CD4-positive, alpha-beta T cell treated with Interleukin-2 at 100 ng/mL for 4 hours (primary cell): ENCODE measurements at places on chromosomes 6 and 20.

- DNase-seq = no peak
Observed at GRCh38 chr6:37038292-37039198, 33.1 kb downstream of the FGD2 start.

- no peak for DNase-seq
Observed at GRCh38 chr6:32578962-32579361, 10.7 kb downstream of the HLA-DRB1 start.

DNA sequence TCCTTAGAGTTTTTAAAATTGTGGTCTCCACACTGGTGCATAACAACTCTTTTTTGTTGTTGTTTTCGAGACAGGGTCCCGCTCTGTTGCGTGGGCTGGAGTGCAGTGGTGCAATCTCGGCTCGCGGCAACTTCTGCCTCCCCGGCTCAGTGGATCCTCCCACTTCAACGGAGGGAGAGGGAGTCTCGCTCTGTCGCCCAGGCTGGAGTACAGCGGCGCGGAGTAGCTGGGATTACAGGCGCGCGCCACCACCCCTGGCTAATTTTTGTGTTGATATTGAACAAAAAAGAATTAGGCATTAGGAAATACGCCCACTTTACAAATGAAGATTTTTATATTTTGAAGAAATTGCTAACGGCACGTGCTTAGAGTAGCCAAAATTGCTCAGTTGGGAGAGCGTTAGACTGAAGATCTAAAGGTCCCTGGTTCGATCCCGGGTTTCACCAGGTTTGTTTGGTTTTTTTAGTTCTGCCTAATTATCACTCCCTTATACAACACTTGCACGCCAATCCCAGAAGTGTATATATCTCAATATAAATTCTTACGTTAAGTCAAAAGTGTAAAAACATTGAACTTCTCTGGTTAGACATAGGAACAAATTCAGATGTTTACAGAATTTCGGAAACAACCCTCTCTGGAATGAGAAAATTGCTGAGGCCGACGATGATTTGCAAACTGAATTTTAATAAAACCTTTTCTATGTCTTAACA lies 159.6 kb downstream of the TRIM27 start:
- no peak for DNase-seq

- no peak for DNase-seq
Observed at GRCh38 chr6:16505711-16506357, 255.4 kb downstream of the ATXN1 start.

- no peak for DNase-seq
Observed at GRCh38 chr6:101276066-101276465, 117.4 kb upstream of the GRIK2 start.

DNA sequence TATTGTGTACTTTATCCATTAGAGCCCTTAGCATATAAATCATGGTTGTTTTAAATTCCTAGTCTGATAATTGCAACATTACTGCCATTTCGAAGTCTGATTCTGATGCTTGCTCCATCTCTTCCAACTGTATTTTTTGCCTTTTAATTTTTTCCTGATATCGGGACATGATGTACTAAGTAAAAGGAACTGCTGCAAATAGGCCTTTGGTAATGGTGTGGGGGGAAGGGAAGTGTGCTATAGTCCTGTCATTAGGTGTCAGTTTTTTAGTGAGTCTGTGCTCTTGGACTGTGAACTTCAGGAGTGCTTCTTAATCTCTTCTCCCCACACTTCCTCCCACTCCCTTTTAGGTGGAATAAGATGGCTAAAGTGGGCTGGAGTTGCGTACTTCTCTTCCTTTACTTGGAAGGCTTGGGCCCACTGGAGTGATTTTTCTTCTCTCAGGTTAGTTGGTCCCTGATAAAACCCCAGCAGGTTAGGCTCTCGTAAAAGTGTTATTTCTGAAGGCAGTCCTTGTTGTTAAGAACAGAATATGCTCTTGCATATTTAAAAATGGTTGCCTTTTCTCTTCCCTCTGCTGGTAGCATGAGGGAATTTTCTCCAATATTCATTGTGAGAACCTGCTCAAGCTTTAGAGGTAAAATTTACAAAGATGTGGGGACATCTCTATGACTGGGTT lies 18.1 kb downstream of the STXBP5 start:
- DNase-seq = no peak

DNA sequence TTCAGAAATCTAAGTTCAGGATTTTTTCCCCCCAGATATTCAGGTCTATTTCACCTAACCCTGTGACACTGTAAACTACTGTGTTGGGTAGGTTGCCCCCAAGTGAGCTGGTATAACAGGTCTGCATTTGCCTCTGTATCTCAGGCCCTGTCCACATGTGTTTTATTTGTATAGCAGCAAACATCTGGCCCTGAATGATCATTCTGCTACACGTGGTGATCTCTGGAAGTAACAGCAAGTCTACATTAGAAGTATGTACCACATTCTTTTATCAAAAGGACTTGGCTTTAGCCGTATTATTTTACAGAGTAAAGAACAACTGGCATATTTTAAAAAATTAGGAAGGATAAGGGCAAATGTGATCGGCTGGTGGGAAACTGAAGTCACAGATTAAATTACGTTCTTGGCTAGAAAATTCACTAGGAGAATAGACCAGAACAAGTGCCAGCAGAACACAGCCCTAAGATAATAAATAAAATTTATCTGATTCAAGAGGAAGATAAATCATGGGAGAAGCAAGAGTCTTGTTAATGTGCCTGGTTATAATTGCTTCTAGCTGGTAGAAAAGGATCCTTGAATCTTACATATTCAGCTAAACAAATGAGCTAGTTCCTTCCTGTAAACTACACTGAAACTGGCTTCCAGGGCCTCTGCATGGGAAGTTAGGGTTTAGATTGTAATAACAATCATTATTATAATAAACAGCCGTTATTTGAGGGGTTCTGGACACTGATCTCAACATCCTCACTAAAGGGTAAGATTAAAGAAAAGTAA lies 192.1 kb downstream of the SAMD5 start:
- no peak for DNase-seq

DNA sequence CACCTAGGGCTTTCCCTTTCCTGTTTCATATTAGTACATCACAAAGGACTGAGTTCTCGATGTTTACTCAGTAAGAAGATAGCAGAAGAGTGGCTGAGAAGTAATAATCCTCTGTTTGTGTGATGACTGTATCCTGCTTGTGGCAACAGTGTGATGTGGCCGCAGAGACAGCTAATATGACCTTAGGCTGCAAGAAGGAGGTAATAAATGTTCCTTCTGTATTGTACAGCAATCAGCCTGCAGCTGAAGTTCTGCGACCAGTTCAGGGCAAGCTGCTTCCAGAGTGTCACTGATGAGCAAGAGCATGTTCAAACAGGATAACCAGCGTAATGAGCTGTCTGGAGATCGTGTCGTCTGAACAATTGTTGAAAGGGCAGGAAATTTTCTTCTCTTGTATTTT lies 70.9 kb downstream of the OPN5 start:
- no peak for DNase-seq

DNA sequence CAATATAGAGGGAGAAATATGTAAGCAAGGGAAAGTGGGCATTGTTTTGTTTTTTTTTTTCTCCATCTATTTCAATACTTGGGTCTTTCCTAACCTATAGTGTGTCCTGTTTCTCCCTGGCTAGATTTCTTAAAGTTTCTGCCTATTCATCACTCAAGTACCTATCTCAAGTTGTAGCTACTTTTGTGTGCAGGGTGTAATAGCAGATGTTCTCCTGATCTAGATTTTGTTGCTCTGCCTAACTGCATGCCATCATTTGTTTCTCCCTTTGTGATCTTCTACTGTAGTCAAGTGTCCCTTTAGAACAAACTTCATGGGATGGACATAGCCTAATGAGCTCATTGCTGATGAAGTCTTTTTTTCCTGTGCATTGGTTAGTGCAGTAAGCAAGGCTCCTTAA lies 45.8 kb downstream of the TOP1 start:
- no peak for DNase-seq

GRCh38 chr6:87661016-87661415 lies 41.0 kb downstream of the AKIRIN2 start:
- DNase-seq = no peak

DNA sequence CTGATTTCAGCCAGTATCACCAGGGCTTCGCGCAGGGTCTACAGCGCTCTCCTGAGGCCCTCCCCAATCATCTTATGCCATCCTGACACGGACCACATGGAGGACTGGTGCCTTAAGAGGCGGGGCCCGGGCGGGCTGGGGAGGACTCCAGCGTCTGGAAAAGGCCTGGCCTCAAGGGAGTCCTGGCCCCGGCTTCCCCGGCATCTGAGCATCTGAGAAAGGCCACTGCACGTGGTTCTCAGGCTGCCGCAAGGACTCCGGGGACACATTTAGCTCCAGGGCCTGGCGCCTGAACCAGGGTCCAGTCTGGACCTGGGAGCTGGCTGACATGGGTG lies 21.4 kb downstream of the BHLHE23 start:
- no peak for DNase-seq

- no peak for DNase-seq
Observed at GRCh38 chr6:161091972-161092701, 100.6 kb downstream of the MAP3K4 start.

DNA sequence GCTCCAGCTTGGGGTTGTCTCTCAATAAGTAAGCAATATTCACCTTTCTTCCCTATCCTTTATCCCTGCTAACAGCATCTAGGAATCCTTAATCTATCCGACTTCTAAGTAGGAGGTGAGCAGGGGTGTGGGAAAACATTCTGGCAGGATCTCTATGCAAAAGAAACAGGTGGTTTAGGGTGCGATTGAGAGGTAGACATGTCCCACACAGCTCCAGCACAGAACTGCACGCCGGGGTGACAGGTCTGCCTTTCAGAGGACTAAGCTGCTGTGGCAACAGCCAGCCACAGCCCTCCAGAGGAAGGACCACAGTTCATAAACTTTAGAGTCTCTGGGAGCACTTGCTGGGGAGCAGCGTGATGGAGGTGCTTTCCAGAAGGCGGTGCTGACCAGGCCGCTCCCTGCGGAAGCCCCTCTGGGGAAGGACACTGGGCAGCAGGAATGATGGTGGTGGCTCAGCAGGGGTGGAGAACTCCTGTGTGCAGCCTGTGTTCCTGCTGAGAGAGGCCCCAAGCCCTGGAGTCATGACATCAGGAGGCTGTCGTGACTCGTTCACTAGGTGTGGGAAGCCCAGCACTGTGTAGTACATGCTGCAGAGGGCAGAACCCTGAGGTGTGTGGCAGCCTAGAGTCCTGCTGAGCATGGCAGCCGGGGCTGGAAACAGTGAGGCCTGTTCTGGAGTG lies 509.6 kb downstream of the PRKN start:
- no peak for DNase-seq

DNA sequence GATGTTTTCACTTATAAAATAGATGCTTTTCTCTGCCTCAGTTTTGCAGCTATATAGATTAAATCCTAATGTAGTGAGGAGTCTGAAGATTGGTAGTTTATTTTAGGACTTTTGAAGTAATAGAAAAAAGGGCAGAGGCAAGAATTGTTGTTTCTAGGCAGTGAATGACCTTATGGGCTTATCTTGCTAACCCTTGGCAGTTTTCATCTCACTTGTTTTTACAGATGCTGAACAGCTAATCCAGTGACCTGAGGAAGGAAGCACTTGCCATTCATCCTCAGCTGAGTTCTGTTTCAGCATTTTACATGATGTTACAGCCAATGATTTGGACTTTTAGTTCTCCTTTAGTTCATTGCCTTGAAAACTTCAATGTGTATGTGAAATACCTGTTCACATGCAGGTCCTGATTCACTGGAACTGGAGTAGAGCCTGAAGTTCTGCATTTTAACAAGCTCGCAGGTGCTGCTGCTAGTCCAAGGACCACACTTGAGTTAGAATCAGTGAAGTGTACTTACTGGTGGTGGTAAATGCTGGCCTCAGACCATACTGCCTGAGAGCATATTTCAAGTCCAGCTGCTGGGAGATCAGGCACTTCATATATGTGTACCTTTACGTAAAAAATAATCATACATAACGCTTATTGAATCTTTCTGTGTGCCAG lies 86.9 kb downstream of the TULP4 start:
- DNase-seq = no peak

GRCh38 chr6:154377726-154378125 lies 21.1 kb upstream of the IPCEF1 start:
- no peak for DNase-seq

DNA sequence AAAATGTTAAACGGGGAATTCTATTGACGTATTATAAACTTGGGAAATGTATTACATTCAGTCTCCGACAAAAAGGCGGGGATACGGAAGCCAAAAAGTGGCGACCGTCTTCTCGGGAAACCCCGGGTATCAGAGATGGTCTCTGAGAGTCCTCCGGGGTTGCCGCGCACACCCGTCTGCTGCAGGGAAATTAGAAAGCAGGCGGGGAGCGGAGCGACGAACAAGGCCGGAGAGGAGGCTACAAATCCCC lies 1.5 kb downstream of the SALL4 start:
- no peak for DNase-seq

- no peak for DNase-seq
Observed at GRCh38 chr6:86586195-86586594, 351.1 kb upstream of the HTR1E start.

DNA sequence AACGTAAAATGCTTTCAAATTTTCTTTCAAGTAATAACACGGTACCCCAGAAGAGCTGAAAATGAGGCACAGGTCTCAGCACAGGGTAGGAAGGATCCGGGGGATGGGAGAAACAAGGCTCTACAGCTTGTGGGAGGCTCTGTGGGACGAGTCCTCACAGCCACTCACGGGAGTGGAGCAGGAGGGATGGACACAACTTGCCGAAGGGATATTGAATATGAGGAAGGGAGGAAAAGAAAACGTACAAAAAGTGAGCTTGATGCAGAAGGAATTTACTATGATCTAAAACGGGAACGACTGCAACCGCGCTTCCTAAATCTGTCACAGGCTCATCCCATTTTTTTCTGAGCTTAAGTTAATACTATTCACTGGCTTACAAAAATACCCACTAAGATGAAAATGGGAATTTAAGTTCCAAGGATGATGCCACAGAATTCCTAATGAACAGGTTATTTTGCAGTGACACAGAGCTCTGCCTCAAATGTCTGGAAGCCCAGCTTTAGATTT lies 72.9 kb downstream of the FYN start:
- no peak for DNase-seq
